Activated CD8-positive, alpha-beta memory T cell treated with anti-CD3 and anti-CD28 coated beads for 4 hours (primary cell): ENCODE measurements at places on chromosomes 1 and 21.

GRCh38 chr1:228362884-228363450, 43.7 kb downstream of the TRIM11 start:
- no peak for DNase-seq

- no peak for DNase-seq
Measured at GRCh38 chr1:22342734-22343191, 108.9 kb upstream of the ZBTB40 start.

DNA sequence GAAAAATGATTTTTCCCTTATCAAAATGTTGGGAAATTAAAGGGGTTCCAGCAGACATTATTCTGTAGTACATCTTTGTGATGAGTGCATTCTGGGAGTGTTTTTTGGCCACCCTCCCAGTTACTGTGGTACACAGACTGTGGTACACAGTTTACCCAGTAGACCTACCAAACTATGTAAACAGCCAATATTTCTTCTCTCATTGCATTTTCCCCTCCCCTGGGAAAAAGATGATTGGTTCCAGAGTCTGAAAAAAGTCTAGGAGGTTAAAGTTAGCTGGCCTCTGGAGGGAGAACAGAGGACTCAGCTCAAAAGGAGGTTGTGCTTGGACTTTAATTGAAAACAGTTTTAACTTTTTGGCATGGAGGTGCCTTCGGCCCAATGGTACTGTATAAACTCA, 42.5 kb downstream of the PGM1 start:
- DNase-seq = no peak

DNA sequence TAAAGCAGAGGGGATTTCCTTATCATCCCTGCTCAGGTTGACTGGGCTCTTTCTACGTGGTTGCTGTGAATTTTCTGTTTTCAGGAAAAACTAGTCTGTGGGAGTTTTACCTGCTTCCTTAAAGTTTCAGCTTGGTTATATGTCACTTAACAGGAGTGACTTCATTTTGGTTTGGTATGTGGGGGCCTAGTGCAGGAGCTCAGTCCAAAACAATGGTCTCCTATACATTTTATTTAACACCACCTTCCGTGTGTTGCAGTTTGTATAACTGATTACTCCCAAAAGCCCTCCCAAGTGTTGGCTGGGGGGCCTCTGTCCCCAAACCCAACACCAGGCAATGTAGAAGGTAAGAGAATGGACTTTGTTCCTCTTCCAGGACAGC, 5.3 kb downstream of the IL23R start:
- no peak for DNase-seq

DNA sequence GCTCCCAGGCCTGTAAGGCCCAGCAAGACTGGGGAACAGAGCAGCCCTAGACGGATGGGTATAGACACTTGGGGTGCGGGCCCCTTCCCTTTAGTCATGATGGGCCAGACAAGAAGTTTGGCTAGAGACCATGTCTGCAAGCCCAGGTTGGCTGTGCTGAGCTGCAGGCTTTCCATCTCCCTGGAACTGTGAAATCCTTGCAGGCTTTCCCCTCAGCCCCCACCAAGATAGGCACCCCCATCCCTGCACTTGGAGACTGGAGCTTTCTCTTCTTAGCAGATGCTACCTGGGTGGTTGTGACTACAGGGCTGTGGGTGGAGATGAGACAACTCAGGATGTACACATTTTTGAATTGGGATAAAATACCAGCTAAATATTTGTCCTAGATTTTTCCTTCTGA, 110.3 kb downstream of the PTPRU start:
- no peak for DNase-seq

DNA sequence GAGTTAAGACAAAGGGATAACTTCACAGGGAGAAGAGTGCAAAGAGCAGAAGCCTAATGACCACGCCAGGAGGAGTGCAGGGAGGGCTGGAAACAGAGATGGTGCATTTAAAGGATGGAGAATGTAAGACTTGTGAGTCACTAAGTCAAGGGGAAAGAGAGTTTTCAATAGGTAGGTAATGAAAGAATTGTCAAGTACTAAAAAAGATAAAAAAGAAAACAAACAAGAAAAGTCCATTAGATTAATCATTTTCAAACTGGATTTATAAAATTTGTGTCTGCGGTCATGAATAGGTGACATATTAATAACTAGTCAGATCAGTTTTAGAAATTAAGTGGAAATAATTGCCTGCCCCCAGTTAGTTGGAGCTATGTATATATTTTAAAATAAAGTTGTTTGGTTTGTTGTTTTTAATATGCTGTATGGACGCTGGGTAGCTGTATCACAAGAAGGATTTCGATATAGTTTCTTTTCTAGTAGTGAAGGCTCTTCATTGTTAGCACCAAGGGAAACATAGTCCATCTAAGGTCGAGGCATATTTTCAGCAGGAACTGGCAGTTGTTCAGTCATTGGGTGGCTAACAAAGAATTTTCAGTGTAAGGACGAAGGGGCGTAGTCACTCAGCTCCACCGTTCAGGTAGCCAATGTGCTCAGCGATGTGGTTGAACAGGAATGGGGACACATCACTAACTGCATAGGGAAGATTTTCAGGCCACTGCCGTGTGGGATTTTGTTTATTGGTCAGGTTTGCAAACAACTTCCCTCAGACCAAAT, 203.0 kb downstream of the TGFB2 start:
- no peak for DNase-seq
